Posterior vena cava (tissue), 2 donors: ENCODE measurements at places on chromosomes 4 and X.

DNA sequence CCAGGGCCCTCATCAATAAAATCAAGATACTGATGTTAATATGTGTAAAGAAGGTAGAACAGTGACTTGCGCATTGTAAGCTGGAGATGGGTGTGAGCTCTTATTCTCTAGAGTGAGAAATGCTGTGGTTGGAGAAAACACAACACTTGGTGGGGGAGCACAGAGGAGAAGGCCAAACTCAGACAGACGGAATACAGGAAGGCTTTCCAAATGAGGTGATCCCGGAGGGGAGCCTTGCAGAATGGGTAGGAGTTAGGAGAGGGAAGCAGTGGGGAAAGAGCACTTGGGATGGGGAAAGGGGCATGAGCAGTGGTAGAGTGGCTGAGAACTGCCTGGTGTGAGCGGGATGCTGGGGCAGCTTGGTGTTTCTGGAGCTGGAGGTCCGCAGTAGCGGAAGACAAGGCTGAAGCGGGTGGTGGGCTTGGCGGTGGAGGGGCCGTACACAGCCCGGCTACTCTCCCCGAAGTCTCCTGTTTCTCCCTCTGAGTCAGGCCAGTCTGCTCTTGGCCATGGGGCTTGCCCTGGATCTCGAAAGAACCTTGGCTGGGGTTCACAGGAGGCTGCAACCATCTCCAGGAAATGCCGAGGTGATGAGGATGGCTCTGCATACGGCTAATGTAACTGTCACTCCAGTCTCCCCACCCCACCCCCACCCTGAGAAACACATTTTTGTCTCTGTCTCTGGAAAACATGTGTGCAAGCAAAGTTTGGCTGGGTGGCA is 11.3 kb upstream of the PLAC1 start:
- DNase-seq: peak; percentile 81

GRCh38 chrX:120380699-120381098 is 18.8 kb downstream of the ATP1B4 start:
- DNase-seq: no peak

DNA sequence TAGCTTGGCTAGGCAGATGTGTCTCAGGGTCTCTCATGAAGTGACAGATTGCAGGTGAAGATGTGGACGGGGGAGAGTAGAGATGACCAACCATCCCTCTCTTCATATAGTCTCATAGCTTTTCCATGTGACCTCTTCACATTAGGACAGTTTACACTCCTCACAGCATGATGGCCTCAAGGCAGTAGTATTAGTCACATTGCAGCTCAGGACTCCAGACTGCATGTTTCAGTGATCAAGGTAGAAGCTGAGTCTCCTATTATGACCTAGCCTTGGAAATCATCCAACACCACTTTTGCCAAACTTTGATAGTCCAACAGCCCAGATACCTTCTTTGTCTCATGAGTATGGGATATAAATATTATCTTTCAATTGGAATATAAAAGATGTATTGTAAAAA is 147.7 kb downstream of the GASK1B start:
- DNase-seq: no peak

- peak; percentile 67 for DNase-seq
Observed at GRCh38 chr4:8685831-8686230, 93.3 kb downstream of the CPZ start.

GRCh38 chr4:78068481-78068880 is 11.4 kb downstream of the FRAS1 start:
- DNase-seq: no peak

- DNase-seq: no peak
Observed at GRCh38 chr4:47786958-47787370, 50.9 kb downstream of the CORIN start.

DNA sequence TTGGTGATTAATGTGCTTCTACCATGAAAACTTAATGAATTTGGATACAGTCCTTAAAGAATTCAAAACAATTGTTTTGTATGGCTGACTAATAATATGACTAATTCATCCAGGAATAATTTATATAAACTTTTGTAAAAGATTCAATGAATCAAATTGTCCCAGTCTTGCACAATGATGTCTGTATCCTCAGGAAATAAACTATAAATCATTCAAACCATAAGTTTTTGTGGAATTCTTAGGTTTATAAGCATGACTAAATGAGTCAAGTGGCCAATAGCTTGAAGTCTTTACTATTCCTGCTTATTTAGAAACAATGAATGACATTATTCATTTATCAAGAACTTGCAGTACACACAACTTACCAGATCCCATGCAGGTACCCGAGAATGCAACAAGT is 935.0 kb upstream of the INTU start:
- DNase-seq: no peak

DNA sequence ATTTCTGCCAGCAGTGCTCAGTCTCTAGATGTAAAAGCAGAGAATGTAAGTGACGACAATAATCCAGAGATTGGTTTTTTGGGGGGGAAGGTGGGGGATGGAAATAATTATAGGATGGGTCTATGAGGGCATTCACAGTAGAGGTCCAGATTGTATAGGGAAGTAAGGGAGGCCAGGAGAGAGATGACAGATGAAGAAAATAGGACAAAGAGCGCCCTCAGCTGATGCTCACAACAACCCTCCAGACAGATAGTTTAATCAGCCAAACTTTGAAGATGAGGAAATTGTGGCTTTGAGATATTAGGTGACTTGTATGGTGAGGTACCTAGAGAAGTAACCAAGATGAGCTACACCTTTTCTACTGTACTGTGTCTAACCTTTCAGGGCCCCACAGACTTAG is 137.9 kb downstream of the MAGEB17 start:
- no peak for DNase-seq

GRCh38 chr4:109131559-109131958 is 170.9 kb downstream of the COL25A1 start:
- no peak for DNase-seq

- DNase-seq: no peak
Observed at GRCh38 chr4:143375326-143376073, 38.8 kb downstream of the GAB1 start.

DNA sequence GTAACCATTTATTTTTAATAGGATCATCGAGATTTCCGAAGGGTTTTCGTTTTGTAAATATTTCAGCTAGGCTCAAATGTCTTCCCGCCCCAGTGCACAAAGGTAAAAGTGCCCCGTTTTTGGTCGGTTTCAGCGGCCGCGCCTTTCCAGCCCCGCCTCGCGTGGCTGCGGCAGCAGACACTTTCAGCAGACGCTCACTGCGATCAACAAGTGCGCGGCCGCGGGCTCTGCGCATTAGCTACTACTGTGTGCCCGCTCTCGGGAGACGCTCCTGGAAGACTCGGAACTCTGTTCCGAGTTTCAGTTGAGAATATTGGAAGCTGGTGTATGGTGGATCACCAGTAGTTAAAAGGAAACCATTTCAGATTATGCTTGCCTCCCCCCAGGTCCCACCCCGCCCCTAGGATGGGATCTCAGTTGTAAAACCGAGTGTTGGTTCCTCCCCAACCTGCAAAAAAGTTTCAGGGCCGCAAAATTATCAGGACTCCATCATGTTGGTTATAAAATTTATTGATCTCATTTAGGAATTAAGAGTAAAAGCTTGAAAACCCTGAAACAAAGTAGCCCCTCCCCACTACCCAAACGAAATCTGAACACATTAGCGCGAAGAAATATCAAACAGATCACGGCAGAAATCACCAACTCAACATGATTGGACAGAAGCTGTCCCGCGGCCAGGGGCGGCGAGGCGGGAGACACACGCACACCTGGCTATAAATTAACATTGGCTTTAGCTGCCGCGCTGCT is 2.2 kb downstream of the SOX3 start:
- DNase-seq: no peak

GRCh38 chrX:64395568-64395929 is 297 bp upstream of the MTMR8 start:
- no peak for DNase-seq

GRCh38 chr4:8841678-8842268 is 29.9 kb downstream of the HMX1 start:
- no peak for DNase-seq

- DNase-seq: no peak
Observed at GRCh38 chr4:142222127-142222526, 585.7 kb downstream of the IL15 start.

DNA sequence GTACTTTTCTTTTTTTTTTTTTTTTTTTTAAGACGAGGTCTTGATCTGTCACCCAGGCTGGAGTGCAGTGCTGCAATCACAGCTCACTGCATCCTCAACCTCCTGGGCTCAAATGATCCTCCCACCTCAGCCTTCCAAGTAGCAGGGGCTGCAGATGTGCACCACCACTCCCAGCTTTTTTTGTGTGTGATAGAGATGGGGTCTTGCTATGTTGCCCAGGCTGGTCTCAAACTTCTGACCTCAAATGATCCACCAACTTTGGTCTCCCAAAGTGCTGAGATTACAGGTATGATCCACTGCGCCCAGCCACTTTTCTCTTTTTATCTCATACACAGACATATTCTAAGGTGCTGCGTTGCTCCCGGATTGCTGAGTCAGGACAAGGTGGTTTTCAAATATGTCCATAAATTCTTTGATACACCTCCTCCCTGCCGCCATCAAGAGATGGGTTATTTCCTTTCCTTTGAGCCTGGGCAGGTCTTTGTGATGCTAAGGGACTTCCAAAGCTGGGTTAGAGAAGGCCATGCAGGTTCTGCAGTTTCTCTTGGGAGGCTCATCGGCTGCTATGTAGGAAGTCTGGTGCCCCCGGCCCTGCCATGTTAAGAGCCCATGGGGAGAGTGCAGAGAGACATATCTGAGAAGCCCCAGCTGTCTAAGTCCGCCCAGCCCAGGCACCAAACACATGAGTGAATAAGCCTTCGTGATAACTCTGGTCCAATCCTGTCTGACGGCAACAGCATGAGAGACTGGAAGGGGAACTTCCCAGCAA is 8.4 kb upstream of the PLA2G12A start:
- no peak for DNase-seq

DNA sequence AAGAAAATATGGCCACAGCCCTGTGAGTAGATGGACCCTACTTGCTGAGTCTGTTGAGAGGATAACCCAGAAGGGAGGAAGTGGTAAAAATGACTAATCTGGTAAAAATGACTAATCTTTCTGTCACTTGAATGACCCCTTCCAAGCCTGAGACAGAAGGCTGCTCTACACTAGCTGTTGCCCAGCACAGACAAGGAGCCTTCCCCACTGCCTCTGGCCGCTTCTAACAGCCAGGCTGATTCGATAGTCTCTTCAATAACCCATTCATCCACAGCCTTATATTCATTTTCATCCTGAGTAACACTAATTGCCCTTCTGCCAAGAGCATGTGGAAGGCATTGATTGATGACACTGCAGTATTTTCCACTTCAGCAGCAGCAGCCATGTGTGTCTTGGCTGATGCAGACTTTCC is 18.4 kb downstream of the MAGEB17 start:
- DNase-seq: no peak

- no peak for DNase-seq
Observed at GRCh38 chr4:173214231-173214630, 45.6 kb downstream of the GALNT7 start.

DNA sequence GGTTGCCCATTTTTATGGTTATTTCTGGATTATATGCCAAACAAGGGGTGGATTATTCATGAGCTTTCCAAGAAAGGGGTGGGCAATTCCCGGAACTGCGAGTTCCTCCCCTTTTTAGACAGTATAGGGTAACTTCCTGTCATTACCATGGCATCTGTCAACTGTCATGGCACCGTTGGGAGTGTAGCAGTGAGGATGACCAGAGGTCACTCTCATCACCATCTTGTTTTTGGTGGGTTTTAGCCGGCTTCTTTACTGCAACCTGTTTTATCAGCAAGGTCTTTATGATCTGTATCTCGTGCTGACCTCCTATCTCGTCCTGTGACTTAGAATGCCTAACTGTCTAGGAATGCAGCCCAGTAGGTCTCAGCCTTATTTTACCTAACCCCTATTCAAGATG is 57.6 kb downstream of the SH3KBP1 start:
- no peak for DNase-seq

GRCh38 chrX:111585337-111585736 is 73.9 kb downstream of the SERTM2 start:
- DNase-seq: no peak

DNA sequence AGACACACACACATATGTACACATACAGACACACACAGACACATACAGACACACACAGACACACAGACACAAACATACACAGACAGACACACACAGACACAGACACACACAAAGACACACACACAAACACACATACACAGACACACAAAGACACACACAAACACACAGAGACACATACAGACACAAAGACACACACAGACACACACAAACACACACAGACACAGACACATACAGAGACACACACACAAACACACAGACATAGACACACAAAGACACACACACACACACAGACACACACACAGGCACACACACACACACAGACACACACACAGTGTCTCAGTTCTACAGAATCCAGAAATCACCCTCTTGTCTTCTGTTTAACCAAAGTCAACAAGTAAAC is 280.7 kb downstream of the ASMT start:
- no peak for DNase-seq

GRCh38 chrX:12325171-12325570 is 186.9 kb downstream of the FRMPD4 start:
- DNase-seq: no peak

DNA sequence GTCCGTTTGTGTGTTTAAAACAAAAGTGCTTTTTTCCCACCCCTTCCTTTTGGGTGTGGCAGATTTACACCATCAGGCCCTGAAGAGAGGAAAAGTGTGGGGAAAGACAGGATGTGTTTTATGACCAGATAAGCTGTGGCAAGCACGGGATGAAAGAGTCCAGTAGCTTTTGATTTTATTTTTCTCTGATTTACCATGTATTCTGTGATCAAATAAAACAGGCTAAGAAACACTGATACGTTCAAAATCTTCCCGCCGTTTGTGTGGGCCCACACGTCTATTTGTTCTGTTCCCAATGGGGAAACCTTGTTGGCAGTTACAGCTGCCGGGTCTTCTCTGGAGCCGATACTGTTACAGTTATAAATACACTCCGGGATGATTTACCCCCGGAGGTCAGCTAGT is 10.8 kb downstream of the LRP2BP start:
- DNase-seq: no peak

- DNase-seq: no peak
Observed at GRCh38 chr4:12573716-12574115, 910.4 kb downstream of the RAB28 start.

DNA sequence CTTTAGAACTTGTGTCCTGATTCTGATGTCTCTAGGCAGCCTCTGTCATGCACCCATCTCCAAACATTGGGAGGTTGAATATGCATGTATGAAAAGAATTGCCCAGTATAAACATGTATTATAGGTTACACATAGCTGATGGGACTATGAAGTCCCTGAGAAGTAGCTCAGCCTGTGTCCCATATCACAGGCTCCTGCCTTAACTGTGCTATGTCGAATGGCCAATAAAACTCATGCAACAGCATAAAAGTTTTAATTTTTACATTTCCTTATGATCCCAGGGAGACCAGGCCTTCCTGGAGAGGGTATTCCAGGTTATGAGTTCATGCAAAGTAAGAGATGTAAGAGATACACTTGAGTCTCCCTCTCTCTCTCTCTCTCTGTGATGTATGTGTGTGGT is 217.4 kb downstream of the SHROOM3 start:
- no peak for DNase-seq
